KG1 (cell line): ENCODE measurements at places on chromosomes 5 and 9.

GRCh38 chr5:139131465-139131864 is 66.7 kb downstream of the SIL1 start:
- DNase-seq: no peak

GRCh38 chr5:15889001-15889400 is 290.6 kb downstream of the MARCHF11 start:
- DNase-seq: no peak

GRCh38 chr5:153400931-153401330 is 89.5 kb upstream of the GRIA1 start:
- no peak for DNase-seq

GRCh38 chr5:80668016-80668969 is 13.5 kb upstream of the DHFR start:
- DNase-seq: no peak

DNA sequence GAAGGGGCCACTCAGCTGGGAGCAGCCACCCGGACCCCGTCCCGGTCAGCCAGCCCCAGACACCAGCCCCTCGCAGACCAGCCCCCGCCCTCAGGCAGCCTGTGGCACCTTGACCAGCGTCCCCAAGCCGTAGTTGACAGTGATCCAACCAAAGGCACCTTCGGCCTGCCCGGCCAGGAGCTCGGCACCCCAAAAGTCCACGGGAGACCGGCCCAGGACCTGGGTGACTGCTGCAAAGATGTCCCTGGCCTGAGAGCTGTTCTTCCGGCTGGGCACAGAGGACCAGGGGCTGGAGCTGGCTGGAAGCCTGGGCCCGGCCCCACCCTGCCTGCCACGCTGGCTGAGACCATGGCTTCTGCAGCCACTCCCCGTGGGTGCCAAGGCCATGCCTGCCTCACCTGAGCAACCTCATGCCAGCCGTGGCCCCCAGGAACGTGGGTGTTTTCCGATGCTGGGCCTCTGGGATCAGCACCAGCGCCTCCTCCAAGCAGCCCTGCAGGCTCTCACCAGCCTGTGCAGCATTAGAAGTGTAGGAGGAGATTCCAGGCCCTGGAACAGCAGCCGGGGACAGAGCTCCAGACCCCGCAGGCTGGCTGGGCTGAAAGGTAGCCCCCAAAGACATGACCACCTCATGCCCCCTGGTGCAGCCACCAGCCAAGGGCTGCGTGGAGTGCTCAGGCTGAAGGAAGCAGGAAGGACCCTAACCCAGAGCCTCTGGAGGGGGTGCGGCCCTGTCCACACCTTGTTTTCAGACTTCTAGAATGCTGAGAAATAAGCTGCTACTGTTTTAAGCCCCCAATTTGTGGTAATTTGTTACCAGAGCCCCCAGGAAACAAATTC is 4.2 kb downstream of the ENTPD8 start:
- no peak for DNase-seq

GRCh38 chr9:38024036-38024681 is 44.9 kb downstream of the SHB start:
- DNase-seq: no peak

GRCh38 chr5:170963521-170963920 is 101.7 kb downstream of the RANBP17 start:
- no peak for DNase-seq

GRCh38 chr5:176360894-176361436 is 599 bp downstream of the KIAA1191 start:
- DNase-seq: no peak

DNA sequence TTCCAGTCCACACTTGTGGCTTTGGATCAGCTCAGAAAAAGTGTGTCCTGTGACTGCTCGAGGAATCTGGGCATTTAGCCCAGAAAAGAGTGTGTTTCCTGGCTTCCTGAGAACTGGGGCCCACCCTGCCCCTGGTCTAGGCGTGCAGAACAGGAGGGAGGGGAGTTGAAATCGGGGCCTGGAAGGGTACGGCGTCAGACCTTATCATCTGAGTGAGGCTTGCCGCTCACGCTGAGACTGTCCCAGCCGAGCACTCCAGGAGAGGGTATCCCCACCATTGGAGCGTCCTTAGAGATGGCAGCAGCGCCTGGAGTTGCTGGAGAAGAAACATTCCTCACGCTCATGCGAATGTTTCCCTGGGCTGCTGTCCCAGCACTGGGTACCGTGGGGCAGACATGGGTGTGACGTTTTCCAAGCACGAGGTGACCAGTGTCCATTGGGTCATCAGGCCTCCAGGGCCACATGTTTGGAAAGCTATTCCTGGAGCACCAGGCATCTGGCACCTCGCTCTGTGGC is 22.5 kb downstream of the NEK6 start:
- DNase-seq: no peak

DNA sequence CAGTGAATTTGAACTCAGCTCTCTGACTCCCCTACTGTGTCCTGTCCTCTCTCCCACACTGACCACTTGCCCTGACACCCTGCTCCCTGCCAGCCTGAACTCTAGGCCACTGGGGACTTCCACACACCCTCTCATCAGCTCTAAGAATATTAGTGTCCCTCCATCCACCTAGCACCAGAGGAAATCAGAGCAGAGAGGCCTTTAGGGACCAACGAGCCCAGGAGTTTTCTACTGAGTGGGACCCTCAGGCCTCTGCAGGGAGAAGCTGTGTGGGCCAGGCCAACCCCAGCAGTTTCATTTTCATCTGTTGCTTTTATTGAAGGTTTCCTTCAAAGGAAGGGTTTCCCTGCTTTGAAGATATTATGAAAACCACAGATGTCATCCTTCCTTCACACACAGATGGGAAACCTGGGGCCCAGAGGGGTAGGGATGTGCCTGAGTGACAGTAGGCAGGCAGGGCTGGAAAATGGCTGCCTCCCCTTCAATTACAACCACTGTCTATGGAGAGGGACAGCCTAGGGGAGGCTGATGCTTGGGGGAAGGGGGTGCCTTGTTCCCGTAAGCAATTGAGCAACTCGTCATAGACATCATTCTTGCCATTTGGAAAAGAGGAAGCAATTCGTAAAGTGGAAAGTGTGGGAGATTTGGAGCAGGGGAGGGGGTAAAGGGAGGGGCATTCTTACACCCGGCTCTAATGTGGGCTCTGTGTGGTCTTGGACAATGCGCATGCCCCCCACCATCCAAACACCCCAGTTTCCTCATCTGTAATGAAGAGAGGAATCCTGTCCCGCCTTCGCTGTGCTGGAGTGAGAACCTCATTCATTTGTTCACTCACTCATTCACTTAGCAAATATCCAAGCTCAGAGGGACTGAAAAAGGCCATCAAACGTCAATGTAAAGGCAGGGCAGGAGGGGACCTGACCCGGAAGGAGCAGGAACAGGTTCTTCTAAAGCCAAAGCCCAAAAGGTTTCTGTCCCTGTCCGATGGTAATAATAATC is 3.9 kb downstream of the GLIPR2 start:
- DNase-seq: no peak

- DNase-seq: no peak
Measured at GRCh38 chr5:19918780-19919179, 69.2 kb downstream of the CDH18 start.

GRCh38 chr9:38226491-38226951 is 157.5 kb upstream of the SHB start:
- DNase-seq: no peak

GRCh38 chr5:170010595-170010994 is 30.3 kb upstream of the INSYN2B start:
- no peak for DNase-seq

- no peak for DNase-seq
Measured at GRCh38 chr9:14278291-14278721, 35.6 kb downstream of the NFIB start.

- no peak for DNase-seq
Measured at GRCh38 chr5:24401773-24402172, 243.0 kb downstream of the CDH10 start.

GRCh38 chr5:58002323-58002722 is 457.6 kb downstream of the PLK2 start:
- no peak for DNase-seq

DNA sequence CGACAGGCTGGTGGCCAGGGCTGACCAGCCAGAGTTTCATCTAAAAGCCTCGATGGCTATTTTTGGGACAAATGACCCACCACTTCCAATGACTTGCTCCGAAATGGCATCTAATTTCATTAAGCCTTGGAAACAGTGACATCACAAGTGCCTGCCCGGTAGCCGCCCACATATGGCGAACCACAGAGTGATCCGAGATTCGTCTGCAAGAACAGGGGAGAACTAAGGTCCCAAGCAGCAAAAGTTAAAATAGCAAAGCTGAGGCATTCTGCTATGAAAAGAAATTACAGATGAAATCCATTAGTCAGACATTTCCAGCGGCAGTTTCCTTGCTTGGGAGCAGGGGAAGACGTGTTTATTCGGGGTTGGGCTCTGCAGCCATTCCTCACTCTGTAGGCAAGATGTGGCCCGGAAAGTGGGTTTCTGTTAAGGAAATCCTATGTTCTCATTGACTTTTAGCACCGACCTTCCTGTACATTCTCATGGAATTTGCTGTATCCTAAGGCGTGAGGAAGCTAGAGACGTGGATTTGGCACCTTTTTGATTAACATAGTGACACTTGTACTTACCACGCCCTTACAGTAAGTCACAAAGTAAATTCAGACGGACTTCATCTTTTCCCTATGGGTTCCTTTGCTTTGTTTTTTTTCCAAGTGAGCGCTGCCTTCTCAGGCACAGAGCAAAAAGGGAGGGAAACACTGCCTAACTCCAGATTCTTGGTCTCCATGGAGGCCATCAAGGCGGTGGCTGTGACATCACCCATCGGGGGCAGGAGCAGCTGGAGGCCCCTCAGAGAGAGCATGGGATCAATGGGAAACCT is 45.1 kb downstream of the ERGIC1 start:
- DNase-seq: no peak

DNA sequence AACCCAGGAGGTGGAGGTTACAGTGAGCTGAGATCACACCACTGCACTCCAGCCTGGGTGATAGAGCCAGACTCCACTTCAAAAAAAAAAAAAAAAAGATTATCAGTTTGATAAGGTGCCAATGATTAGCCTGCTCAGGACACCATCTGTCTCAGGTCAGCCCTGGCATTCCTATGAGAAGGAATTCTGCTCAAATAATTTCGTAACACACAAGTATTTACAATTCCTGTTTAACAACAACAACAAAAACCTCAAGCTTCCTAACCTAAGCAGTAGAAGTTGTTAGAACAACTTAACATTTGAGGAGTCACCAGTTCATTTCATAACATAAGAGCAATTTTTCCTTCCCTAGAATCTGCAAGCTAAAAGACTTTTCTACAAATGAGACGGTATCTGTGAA is 85.0 kb downstream of the LHFPL2 start:
- no peak for DNase-seq

DNA sequence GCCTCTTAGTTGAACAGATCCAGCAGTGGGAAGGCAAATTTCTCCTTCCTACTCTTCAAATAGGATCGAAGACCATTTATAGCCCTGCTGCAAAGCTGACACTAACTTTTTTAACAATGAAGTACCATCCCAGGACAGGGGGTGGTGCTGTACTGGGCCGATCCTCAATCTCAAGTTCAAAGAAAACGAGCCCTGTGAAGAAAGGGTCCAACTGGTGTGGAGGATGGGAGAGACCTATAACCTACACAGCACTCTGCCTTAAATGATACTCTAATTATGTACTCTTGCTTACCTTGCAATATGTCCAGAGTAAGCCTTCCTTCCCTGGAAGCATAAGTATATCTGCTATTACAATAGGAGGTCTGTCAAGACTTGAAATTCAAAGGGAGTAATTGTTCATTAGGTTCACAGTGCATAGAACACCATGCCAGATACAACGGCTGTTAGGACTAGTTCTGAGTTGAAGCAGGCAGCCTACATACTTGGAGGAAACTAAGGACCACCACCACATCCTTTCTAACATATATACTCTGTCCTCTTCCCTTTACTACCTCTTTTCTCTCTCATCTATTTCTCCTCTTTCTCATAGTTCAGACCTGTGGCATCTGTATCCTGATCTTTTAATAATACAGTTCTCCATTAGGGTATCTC is 6.2 kb downstream of the ETF1 start:
- no peak for DNase-seq

DNA sequence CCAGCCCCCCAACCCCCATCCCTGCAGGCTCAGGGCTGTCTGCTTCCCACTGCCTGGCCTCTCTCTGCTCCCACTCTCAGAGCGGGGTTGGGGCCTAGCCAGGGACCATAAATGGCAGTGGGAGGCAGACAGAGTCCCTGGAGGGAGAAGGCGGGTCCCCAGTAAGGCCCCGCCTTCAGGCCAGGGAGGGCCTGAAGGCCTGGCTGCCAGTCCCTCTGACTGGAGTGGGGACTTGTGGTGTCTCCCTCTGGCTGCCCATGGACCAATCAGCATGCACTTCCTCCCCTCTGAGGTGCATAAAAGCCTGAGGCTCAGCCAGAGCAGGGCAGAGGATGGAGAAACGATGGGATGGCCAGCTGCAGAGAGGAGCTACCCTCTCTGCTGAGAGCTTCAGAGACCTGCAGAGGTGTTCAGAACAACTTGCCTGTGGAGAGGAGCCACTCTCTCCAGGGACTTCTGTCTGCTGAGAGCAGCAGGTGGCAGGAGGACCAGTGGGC is 2.7 kb upstream of the BTNL9 start:
- no peak for DNase-seq

DNA sequence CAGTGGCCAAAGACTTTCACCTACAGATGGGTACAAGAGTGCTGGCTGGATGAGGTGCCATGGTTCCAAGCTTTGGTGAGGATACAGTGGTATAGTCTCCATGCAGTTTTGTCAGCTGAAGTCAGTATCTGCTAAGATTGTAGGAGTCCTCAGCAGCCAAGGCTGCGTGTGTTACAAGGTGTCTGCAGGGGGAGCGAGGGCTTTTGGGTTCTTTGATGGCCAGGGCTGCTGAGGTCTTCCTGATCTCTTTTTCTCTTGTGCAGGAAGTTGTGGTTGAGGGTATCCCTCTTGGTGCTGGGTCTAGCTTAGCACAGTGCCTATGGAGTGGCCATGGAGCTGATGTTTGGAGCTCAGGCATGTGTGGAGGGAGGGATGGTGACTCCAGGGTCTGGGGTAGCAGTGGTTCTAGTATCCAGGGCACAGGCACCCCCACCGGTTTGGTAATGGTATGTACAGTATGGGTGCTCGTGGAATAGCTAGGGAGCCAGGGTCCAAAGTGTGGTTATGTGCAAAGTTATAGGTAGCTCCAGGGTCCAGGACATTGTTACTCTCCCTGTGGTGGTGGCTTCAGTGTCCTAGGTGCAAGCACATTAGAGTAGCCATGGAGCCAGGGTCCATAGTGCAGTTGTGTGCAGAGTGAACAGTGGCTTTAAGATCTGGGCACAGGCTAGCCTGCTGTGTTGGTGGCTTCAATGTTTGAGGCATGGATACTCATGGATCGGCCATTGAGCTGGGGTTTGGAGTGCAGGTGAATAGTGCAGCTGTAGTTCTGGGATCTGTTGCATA is 36.7 kb downstream of the CNTLN start:
- DNase-seq: no peak

GRCh38 chr9:36088020-36088419 is 48.5 kb upstream of the GLIPR2 start:
- DNase-seq: no peak

GRCh38 chr5:67248703-67249589 is 52.3 kb upstream of the CD180 start:
- DNase-seq: no peak

- DNase-seq: no peak
Measured at GRCh38 chr9:121996783-121997182, 96.3 kb downstream of the TTLL11 start.
